ENCODE measurements at places on chromosomes 16 and 17.

DNA sequence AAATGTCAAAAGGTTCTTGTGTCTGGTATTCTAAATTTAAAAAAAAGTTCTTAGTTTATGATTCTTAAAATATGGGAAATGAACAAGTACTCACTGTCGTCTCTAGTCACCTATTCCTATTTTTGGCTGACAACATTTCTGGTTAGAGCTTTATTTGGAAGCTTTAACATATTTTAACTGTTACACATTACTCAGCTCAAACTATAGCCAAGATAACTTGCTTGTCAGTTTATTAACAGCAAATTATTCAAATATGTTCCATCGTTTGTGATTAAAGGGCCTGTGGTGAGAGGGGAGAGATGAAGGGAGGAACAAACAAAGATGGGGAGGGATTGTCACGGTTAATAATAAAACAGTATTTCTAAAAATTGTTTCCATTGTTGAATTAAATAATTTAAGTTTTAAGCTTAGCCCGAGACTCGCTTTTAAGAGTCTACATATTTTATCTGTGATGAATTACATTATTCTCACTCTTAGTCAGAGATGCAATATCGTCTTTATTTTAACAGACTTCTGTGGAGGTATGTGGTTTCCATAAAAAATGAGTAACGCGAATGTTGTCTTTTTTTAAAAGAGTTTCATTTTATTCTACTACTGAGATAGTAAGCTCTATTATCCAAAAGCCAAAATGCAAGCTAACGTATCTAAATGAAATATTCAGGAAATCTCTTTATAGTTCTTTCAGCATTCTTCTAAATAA is 321.9 kb upstream of the PMFBP1 start:
- DNase-seq, result no peak

DNA sequence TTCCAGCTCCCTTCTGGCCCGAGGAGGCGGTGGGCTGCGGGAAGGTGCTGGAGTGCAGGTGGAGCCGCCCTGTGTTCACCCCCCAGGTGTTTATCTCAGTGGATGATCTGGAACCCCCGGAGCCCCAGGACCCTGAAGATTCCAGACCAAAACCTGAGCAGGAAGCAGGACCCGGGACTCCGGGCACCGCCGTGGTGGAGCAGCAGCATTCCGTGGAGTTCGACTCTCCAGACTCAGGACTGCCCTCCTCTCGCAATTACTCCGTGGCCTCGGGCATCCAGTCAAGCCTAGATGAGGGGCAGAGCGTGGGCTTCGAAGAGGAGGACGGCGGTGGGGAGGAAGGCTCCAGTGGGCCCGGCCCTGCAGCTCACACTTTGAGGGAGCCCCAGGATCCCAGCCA is 25.5 kb downstream of the MNT start:
- no peak for DNase-seq

DNA sequence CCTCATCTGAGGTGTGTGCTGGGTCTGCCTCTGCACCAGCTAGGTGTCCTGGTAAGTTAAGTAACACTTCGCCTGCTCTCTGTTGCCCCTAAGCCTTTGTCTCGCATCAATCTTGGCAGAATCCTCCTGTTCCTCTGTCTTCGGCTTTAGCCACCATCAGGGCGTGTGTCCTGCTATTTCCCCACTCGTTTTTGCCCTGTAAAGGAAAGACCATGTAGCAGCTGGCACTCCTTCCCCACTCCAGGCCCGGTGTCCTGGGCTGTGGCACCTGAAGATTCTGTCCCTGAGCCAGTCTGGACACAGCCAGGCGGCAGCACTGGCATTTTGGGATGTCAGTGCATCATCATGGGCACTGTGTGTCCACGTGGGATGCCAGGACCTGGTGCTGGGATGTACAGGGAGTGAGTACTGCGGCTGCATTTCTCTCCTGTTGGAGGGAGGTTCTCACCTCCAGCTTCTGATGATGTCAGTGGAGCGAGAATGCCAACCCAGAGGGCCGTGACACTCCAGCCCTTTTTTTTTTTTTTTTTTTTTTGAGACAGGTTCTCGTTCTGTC is 26.2 kb upstream of the FOXK2 start:
- DNase-seq, result no peak

DNA sequence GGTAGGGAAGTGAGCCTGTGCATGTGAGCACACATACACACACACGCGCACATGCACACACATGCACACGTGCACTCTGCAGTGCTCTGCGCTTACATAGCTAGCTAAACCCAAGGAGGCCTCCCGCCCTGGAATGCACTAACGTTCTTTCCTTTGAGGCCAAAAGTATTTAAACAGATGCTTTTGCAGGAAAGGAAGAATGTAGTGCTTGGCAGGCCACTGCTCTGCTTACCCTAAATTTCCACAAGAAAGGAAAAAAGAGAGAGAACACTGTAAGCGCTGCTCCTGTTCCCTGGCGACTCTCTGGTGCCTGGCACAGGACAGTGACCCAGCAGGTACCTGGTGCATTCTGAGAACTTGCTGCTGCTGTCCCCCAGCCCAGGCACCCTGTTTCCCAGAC is 31.3 kb upstream of the MRPS23 start:
- no peak for DNase-seq

- DNase-seq, result no peak
Measured at GRCh38 chr17:17681744-17682292, 560 bp downstream of the RAI1 start.

GRCh38 chr16:88651276-88651988 is 579 bp upstream of the CYBA start:
- no peak for DNase-seq

- DNase-seq, result no peak
Measured at GRCh38 chr16:66079671-66080334, 286.7 kb upstream of the CDH5 start.

GRCh38 chr17:50330151-50330775 is 15.7 kb upstream of the XYLT2 start:
- no peak for DNase-seq

DNA sequence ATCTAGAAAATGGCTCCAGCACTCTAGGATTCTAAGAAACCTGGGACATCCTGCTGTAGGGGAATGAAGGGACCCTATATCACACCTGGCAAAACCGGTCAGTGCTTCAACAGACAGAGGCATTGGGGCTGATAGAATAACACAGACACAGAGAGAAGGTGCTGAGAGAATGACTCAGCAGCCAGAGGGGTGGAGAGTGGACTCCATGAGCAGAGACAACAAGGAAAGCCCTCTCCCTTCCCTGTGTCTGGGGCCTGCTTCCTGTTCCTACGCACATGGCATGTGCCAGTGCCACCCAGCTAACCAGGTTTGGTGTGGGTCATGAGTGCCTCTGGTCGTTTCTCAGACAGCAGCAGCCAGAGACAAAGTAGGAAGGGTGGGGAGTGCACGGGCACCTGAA is 140.3 kb downstream of the CCT6B start:
- no peak for DNase-seq

- no peak for DNase-seq
Measured at GRCh38 chr16:8961811-8962390, 1.8 kb downstream of the USP7 start.

- peak; percentile 72 for DNase-seq
Measured at GRCh38 chr16:90022209-90023077, 3.2 kb upstream of the DBNDD1 start.

DNA sequence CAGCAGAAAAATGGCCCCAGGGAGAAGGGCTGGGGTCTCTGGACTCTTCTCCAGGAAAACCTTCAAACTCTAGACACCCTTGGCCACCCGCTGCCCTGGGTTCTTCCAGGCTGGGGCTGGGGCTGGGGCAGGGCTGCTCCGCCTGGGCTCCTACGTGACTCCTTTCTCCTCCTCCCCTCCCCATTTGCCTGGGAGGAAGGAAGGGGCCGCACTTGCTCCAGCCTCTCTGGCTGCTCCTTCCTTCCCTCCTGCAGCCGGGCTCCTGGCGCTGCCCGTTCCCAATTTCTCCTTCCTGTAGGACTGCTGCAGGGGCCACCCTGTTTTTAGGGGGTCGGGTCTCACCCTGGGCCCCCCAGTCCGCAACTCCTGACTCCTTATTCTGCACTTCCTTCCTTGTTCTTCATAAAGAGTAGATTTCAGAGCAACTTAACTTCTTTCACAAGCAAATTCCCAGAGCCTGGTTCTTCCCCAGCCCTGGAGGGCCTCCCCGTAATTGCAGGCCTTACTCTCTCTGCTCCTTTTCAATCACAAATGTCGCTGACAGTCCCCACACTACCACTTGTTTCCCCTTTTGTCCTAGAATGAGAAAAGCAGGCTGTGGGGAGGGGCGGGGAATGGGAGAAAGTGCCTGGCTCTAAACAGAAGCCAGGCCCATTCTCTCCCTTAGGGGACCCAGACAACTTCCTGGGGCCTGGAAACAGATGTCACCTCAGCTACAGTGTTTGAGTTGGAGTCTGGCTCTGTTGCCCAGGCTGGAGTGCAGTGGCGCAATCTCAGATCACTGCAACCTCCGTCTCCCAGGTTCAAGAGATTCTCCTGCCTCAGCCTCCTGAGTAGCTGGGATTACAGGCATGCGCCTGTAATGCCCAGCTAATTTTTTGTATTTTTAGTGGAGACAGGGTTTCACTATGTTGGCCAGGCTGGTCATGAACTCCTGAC is 137.8 kb downstream of the ENGASE start:
- no peak for DNase-seq

DNA sequence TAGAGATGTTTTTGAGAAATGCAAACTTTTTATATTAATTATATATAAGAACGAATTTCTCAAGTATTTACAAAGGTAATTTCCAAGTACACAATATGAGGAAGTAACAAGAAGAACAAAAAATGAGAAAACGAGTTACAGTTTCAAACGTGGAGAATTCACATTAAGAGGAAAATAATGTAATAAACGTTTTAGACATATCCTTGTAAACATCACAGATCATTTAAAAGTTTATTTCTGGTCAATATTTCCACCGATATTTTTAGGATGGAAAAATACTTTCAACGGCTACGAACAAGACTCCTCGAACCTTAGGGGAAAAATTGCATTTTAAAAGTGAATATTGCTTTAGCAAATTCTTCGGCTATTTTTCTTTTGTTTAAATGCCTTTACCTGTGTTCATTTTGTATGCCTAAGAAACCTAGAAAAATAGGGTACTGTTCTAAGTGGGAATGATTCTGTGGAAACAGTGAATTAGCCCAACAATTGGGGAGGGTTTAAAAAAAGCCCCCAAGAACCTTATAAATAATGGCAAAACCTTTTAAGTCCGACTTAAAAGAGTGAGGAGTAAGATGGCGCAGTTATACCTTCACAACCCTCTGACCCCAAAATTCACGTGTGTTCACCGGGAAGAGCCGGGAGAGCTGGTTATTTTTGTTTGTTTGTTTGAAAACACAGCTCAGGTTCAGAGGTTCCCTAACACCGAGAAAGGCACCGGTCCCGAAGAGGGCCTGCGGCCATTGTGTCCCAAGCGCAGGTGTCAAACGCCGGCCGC is 3.3 kb downstream of the HNF1B start:
- DNase-seq, result no peak

GRCh38 chr16:77569406-77569805 is 134.6 kb upstream of the ADAMTS18 start:
- no peak for DNase-seq

DNA sequence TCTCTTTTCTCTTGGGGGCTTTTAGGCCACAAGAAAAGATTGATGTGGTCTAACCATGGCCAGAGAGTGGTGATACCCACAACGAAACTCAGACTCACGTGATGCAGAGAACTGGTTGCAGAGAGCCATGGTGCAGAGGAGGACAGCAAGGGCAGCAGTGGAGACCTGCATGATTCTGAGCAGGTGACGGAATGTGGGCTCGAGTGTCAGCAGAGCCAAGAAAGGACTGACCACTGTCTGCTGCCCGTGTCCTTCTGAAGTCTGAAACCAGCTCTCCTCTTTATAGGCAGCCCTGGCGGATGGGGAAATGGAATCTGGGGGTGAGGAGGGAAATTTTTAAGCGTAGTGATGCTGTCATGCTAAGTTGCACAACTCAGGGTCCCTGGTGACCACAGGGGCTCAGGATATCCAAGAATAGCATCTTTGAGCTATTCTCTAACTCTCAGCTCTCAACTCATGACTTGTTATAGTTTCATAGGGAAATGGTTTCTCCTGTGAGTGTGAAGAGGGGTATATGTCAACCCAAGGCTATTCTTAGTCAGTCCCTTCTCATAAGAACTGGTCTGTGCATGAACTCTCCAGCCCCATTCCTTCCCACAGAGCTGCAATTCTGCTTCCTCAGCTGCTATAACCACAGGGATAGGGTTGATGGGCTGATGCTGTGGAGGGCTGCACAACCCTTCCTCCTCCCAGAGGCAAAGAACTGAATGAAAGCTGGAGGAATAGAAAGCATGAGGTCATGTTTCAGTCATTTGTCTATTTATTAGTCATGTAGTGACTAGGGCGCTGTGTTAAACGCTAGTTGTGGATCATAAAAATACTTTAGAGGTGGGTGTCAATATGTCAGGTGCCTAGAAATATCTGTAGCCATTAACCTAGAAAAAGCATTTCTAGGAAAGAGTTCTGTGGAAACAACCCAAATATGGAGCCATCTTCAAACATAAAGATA is at the start of gene CCL3:
TSS of gene CCL3 (minus strand) at position 256 of the 949 bp plus-strand sequence. CDS start at position 171, 85 bp downstream.
- no peak for DNase-seq

DNA sequence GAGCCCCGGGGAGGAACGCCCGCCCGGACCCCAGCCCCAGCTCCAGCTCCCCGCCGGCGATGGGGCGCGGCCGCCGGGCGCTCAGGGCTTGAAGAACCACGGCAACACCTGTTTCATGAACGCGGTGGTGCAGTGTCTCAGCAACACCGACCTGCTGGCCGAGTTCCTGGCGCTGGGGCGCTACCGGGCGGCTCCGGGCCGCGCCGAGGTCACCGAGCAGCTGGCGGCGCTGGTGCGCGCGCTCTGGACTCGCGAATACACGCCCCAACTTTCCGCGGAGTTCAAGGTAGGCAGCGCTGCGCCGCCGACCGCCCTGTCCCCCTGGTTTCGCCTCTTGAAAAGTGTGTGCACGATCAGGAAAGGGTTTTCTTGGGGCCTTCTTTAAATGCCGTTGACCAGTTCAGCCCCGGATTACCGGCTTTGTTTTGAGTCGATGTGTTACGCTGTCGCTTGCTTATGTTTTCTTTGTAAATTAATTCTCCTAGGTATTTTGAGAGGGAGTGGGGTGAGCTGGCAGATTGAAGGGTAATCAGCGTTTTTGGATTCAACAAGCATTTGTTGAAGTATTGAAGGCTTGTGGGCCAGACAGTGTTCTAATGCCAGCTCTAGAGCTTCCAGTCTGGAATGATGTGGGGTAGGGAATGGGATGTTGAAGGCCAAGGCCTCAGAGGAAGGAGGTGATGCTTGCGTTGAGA is 681 bp downstream of the USP43 start:
- DNase-seq, result no peak

GRCh38 chr17:17107891-17108431 is 65.7 kb downstream of the MPRIP start:
- no peak for DNase-seq

GRCh38 chr17:78672005-78672404 is 94.8 kb upstream of the DNAH17 start:
- no peak for DNase-seq

Data from NCI-H187 (cell line).